ENCODE measurements at places on chromosomes 12 and 14.

GRCh38 chr12:6612247-6612646, 5.1 kb upstream of the CHD4 start:
- DNase-seq = no peak

GRCh38 chr12:59005193-59005955, 85.1 kb upstream of the LRIG3 start:
- DNase-seq = no peak

DNA sequence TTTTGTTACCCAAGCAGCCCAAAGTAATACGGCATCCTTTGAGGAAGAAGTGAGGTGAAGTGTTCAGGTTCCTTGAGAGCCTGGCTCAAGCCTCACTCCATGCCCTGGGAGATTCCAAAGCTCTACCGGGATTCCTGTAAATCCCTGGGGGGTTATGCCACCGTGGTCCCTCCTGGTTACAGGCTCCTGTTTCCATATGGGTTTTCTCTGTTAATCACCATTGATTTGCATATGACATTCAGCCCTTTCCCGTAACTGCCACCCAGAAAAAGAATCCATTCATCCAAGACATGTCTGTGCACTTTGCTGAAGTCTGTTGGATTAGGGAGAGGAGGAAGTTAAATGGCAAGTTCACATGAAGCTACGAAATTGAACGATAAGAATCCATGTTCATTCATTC, 27.9 kb upstream of the CCDC60 start:
- no peak for DNase-seq

- no peak for DNase-seq
Observed at GRCh38 chr12:106304797-106305196, 2.3 kb downstream of the TCP11L2 start.

- no peak for DNase-seq
Observed at GRCh38 chr12:129215556-129215955, 362.3 kb downstream of the GLT1D1 start.

DNA sequence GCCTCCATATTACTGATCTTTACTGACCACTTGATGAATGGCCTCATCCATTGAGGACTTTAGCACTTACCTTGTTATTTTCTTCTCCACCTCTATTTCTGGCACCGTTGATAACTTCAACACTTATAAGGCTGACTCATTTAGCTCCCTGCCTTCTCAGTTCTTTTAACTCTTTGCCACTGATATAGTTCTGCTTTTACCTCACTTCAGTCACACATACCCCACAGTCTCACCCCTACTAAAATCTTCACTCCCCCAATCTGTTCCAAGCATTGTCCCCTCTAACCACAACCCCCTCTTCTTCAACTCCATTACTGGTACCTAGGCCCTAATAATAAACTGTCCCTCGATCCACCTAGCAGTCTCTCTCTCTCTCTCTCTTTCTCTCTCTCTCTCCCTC, 141.0 kb downstream of the PAH start:
- DNase-seq = no peak

DNA sequence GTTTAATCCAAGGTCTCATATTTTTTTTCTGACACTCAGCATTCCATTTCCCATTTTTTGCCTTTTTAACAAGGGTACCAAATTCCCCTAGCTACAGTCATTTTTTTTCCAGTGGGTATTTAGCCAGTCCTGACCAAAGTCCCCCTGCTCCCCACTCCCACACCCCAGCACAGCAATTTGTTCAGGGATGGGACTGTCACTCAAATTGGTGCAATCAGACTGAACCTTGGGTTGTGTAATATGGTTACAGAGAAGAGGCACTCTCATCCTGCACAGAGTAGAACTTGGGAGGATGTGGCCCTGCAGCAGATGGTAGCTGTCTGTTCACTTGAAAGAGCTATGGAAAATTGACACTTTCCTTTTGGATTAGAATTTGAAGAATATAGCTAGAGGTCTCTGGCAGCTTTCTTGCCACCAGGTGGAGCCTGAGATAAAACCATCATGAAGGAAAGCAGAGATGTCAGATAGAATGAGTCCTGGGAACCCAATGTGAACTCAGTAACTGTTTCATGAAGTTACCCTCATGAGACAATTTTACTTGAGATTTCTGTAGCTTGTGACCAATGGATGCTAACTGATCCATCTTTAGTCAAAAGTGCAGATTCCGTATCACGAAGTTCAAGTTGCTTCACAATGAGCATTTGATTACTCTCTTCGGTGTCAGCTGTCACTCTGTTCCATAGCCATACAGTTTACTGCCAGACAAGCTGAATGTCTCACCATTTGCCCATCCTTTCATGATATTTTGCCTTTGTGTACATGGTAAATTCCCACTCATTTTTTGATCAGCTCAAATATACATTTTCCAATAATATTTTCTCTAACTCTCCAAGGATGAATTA, 394.0 kb upstream of the SYT1 start:
- DNase-seq = no peak

DNA sequence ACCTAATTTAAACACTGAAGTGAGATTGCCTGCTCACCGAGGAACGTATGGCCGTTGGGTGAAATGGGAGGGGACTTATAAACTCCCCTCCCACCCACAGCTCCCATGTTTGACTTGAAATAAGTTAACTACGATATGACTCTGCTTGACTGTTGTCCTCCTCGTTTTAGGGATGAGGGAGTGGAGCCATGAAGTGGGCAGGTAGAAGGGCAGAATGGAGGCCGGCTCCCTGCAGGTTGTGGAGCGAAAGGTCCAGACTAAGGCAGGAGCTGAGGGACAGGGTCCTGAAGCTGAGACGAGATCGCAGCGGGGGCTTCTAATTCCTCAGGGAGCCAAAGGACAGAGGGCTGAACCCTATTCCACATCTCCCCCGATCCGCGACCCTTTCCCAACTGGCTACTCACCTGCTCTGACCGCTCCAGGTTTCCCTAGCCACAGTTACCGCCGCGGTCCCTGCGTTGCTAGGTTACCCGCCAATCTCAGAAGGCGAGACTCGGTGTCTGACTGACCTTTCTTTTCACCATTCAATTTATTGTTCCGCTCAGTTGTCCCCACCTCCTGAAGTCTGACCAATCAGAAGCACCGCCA, 577 bp upstream of the TPCN1 start:
- no peak for DNase-seq

DNA sequence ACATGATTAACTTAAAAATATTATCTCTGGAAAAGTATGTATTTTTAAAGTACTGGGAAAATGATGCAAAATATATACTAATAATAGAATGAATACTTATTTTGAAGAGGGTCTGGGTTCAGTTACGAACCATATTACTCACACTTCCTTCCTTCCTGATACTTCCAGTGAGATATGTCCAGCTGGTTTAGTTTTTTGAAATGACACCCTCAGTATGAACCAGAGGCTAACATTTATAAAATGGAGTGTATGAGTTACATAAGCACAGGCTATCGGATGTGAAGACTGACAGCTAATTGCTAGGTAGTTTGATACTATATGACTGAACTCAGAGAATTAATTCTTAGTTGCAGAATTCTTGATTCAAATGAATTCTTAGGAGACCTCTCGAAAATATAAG, 122.9 kb downstream of the OTOGL start:
- DNase-seq = no peak

- no peak for DNase-seq
Observed at GRCh38 chr14:76643887-76644286, 117.4 kb upstream of the VASH1 start.

DNA sequence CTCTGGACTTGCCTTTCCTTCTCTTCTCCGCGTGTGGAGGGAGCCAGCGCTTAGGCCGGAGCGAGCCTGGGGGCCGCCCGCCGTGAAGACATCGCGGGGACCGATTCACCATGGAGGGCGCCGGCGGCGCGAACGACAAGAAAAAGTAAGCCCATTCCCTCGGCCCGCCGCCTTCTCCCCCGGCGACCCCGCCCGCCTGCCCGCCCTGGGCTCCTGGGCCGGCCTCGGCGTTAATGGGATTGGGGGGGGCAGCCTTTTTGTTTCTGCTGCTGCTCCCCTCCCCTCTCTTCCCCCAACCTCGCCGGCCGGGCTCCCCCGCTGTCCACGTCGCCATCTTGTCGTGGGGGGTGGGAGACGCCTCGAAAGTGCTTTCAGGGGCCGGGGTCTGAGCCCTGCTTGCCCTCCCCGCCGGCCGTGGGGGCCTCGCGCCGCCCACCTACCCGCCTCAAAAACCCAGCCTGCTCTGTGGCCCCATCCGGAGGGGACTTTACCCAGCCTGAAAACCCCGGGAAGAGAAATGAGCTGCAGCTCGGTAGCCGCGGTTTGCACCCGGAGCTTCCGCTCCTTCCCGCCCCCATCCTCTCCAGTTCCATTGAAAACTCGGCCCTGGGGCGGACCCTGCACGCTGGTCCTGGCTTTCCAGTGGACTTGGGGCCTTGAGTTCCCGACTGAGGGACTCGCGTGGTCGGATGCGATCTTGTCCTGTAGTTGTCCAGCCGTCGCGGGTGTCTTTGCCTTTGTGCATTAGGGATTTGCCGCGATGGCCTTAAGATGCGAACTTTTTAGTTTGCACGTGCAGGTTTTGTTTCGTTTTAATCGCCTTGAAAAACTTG, 598 bp downstream of the HIF1A start:
- no peak for DNase-seq

- DNase-seq = no peak
Observed at GRCh38 chr12:85423947-85424346, 143.9 kb downstream of the ALX1 start.

DNA sequence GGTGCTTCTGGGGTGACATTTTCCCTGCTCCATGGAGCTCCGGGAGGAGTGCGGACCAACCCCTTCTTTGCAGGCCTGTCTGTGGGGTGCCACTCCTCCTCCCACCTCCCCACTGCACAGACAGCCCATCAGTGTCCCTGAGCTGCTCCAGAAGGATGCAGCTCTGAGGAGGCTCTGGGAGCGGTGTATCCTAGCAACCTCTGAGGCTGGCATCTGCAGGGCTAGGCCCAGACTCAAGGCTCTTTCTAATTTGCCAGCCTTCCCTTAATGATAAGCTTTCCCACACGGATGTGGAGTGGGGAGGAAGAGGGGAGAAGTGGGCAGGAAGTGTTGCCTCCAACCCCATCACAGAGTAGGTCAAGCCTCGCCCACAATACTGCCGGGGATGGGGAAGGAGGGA, 59.7 kb downstream of the CALM1 start:
- no peak for DNase-seq

DNA sequence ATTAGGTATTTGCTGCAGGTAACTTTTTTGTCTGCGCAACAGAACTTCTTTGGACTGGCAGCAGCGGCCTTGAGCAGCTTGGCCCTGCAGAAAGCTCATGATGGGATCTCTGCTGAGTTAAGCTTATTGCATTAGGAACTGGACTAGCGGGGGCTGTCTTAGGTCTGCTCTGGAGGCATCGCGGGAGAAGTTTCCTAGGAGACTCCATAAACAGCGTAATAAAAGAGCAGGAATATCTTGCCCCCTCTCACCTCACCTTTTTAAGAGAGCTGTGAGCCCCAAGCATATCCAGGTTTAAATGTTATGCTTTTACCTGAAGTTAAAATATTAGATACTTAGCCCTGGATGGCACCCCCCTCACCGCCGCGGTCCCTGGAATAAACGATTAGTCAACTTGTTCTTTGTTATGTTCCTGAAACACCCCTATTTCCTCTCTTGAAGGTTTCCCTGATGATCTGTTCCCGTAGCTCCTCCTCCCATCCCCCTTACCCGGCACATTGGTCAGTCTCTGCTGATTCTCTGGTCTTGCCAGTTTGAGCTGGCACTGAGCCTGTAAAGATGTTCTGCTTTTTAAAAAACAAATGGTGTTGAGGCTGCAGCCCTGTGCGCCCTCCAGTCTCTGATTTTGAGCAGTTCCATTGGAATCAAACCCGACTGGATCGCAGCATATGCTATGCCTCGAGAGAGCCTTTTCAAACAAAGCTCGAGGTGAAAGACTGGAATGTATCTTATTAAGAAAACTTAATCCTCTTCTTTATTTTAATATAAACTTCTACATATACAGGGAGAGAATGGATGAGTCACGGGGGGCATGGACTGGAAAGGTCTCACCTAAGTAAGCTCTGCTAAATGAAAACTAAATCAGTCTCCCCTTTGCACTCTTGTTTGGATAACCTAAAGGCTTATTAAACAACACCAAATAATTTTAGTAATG, 1.9 kb downstream of the MLXIP start:
- no peak for DNase-seq

DNA sequence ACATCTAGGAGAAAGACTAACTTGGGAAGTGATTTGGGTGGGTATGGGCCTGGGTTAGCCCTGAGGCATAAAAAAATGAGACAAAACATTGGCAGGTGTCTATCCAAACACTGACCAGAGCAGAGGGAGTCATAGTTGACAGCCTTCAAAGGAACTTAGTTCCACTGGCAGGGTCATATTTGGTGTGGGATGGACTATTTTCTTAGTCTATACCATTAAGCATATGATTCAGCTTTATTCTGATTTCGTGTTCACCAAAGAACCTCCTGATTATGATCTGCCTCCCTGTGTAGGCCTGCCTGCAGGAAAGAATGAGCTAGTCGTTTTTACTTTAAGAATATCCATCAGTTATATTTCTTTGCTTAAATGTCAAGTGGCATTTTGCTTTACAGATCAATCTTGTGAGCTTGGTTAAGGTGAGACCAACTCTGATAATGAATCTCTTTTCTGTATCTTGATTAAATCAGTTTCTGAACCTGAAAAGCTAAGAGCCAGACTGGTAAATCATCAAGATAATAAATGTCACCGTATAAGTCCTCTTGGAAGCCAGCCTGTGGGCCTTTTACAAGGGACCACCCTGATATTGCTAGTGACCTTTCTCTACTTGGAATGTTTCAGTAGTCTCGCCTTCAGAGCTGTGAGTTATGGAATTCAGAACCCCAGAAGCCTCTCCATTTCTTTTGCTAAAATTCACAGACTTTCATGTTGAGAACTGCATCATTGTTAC, 182.9 kb downstream of the MON2 start:
- no peak for DNase-seq

DNA sequence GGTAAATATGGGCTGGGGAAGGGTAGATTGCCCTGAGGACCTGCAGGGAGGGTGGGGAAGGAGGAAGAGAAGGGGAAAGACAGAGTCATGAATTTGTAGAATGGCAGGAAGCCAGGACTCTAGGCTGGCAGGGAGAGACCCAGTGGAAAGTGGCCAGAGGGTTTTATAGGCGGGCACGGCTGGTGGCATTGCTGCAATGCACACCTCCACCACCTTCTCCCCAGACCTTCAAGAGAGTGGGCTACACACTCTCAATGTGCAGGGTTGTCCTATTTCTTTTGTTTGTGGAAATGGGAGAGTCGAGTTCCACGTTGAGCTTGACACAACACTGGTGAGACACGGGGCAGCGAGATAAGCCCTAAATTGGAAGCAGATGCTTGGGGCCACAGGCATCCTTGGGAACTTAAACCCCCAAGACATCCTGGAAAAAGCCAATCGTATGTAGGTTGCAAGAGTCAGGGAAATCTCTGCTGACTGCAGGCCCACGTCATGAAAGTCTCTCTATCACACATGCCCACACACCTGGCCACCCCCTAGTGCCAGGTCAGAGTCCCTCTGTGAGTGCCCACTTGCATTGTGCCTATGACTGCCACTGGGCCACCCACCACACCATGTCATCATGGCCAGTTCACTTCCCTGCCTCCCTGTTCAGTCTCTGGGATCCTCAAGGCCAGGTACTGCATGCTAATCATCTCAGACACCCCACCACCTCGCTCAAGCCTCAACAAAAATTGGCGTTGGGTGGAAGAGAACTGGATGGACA, 38.0 kb upstream of the BDKRB2 start:
- no peak for DNase-seq

- no peak for DNase-seq
Observed at GRCh38 chr12:123990511-123990910, 17.5 kb downstream of the ZNF664 start.

- no peak for DNase-seq
Observed at GRCh38 chr12:101782273-101782731, 43.0 kb upstream of the SYCP3 start.

GRCh38 chr12:75699728-75700496, 188.5 kb upstream of the KRR1 start:
- no peak for DNase-seq

- DNase-seq = no peak
Observed at GRCh38 chr14:95218472-95219193, 61.3 kb upstream of the DICER1 start.
